NK-92 treated with Interleukin-12 subunit alpha and Interleukin-12 subunit beta, amount 100 ng/mL, for 24 hours (cell line): ENCODE measurements at places on chromosomes 1 and 21.
A peak's percentile ranks its signal among the peaks of the same experiment; 100 is the strongest.

DNA sequence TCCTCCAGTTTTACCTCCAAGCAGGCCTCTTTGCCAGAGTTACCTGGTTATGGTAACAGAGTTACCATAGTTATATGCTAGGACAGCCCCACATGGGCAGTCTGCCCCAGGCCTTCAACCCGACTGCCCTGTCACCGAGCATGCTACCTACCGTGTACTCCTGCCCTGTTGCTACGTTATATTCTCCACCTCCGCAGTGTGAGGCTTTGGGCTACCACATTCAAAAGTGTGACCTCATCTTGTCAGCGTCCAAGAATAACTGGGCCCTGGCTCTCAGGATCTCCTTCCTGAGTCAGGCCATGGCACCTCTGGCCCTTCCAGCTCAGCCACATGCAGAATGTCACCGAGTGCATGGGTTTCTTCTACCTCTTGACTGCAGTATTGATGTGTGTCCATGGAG is 8.9 kb downstream of the MAPKAPK2 start:
- no peak for DNase-seq

GRCh38 chr1:37666241-37666867 is 26.0 kb upstream of the CDCA8 start:
- DNase-seq: no peak

DNA sequence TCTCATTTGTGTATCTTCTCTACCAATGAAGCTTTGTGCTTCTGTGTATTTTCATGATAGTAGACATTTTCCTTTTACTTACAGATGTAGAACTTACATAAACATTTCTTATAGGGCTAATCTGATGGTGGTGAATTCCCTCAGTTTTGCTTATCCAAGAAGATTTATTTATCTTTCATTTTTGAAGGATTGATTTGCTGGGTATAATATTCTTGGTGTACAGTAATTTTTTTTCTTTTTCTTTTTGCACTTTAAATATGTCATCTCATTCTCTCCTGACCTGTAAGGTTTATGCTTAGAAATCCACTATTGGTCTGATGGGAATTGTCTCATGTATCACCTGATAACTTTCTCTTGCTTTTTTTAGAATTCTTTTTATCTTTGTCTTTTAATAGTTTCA is 127.6 kb upstream of the KCTD3 start:
- no peak for DNase-seq

DNA sequence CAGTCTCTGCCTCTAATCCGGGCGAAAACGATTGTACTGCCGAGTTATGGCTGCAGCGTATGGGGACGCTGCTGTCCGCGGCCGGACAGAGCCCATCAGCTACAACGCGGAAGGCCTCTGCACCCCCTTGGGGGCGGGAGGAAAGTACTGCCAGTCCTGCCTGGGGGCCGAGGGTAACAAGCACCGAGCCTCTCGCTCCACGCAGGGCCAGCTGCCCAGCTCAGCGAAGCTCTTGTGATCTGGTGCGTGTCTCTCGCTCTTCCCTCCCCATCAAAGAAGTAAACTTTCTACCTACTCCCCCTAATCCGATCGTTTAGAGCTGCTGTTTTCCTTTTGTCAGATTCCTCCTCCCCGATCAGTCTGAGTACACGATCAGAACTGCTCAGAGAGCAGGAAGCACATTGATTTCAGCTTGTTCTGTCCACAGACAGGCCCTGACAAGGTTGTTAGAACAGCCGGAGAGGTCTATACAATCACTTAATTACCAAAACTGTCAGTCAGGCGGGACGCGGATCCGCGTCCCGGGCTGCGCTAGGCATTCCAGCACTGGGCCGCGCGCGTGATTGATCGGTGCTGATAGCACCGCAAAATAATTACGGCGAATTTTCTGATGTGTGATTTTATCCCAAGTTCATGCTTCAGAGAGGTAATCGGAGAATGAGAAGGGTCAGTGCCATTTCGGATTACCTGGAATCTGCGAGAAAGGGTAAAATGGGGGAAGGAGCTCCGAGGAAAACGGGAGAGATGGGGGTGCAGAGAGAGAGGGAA is 8.7 kb upstream of the BARHL2 start:
- no peak for DNase-seq

GRCh38 chr1:147769106-147769505 is 8.7 kb upstream of the GJA5 start:
- no peak for DNase-seq

DNA sequence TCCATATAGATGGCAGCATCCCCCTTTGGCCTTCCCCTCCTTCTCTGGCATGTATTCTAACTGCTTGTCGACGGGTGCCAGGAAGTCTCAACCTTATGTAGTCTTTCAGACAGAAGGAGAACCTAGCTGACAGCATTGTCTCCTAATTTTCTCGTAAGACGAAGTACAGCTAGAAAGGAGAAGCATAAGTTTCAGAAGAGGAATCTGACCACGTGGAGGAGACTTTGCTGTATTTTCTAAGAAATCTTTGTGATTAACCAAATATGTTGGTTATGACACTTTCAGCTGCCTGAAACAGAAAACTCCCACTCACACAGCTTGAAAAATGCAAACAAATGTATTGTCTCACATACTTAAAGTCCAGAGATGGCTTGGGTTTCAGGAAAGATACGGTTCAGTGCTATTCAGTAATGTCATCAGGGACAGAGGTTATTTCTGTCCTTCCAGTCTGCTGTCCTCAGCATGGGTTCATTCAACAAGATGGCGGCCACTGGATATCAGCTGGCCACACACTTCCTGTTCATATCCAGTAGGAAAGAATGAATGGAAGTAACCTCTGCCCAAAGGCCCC is 109.5 kb upstream of the ZNF648 start:
- no peak for DNase-seq

GRCh38 chr1:38997034-38997900 is 6.2 kb downstream of the AKIRIN1 start:
- DNase-seq: no peak

DNA sequence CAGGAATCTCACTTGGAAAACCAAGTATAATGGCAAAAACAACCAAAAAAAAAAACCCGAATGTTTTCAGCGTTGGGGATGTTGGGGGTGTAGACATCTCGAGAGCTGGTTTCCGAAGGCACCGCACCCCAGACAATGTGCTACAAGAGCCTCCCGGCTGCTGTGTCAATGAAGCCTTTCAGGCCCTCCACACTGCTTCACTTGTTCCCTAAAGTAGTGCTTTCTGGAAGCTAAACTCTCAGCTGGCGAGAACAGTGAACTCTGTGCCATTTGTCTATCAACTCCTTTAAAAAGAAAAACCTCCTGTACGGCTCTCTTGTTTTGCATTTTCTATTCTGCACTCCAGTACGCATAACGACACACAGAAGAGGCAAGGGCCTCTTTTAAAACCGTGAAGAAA is 32.5 kb downstream of the PLEKHO1 start:
- DNase-seq: no peak

- DNase-seq: no peak
Observed at GRCh38 chr1:17948594-17948993, 159.0 kb upstream of the IGSF21 start.

DNA sequence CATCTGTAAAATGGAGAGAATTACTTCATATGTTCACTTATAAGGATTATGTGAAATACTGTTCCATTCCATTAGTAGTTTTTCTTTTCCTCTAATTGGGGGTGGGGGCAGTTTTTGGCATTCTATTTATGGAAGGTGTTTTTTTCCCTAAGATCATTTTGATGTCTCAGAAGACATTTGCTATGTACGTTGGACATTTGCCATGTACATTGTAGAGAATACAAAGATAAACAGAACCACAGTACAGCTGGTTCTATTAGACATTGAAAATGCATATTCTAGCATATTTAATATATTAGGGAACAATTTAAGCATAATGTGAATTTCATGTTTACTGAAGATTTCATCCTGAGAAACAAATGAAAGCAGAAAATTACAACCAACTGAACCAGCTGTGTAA is 98.5 kb downstream of the PTBP2 start:
- no peak for DNase-seq

- DNase-seq: no peak
Observed at GRCh38 chr21:34501716-34502115, 10.3 kb downstream of the KCNE1 start.

DNA sequence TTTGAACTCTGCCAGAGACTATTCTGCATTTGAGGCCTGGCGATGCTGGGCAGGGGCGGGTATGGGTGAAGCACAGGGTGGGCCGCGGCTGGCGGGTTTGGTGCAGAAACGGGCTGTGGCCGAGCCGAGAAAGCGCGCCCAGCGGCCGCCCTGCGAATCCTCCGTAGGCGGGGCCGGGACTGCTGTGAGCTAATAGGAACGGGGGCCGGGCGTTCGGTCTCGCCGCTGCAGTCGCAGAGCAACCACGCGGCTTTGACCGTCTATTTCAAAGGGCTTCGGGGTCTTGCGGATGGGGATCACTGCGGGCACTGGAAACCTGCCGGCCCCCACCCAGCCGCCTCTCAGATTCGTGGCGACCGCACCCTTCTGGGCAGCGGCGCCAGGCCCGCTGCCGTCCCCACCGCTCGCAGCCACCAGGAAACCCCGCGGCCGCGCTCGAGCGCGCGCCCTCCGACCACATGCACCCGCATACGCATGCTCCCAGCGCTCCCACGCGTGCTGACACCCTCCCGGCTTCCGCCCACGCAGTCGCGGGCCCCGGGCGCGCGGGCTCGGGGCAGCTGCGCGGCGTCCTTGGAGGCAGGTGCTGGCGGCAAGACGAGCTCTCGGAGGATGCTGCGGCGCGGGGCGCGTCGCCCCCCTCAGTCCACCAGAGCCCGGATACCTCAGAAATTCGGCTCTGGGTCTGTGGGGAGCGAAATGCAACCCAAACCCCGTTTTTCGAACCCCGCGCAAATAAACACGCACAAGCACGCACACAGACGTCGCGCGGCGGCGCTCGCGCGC is 32.6 kb downstream of the DNTTIP2 start:
- peak; percentile 88 for DNase-seq

DNA sequence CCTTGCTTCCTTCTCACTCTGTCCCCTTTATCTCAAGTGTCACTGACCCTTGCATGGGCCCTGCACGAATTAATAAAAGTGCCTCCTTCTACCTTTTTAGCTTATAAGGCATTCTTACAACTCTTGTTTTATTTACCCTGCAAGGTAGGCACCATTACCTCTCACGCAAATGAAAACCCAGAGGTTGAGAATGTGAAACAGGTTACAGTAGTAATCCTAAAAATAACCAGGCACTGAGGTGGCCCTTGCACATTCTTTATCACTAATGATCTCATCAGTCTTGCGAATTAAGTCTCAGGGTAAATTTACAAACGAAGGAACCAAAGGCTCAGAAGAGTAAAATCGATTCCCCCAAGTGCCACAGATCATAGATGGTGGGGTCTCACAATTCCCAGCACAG is 3.7 kb downstream of the GLIS1 start:
- DNase-seq: no peak

- no peak for DNase-seq
Observed at GRCh38 chr1:67939942-67940341, 106.7 kb upstream of the GNG12 start.

DNA sequence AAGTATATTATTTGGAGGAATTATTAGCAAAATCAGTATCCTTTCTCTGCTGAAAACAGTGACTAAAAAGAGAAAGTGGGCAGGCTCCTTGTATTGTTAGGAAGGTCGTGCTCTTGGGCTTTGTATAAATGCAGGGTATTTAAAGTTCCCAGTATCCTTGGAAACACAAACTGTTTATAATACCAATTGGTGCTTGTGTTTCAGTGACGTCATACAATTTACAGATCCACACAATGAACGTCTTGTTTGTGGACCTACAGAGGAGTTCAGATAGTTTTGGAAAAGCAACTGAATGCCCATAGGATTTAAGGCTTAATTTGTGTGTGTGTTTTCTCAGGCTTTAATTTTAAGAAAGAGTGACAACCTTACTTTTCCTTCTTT is 168.2 kb downstream of the RASAL2 start:
- DNase-seq: no peak

- no peak for DNase-seq
Observed at GRCh38 chr1:240194120-240194519, 102.4 kb downstream of the FMN2 start.

DNA sequence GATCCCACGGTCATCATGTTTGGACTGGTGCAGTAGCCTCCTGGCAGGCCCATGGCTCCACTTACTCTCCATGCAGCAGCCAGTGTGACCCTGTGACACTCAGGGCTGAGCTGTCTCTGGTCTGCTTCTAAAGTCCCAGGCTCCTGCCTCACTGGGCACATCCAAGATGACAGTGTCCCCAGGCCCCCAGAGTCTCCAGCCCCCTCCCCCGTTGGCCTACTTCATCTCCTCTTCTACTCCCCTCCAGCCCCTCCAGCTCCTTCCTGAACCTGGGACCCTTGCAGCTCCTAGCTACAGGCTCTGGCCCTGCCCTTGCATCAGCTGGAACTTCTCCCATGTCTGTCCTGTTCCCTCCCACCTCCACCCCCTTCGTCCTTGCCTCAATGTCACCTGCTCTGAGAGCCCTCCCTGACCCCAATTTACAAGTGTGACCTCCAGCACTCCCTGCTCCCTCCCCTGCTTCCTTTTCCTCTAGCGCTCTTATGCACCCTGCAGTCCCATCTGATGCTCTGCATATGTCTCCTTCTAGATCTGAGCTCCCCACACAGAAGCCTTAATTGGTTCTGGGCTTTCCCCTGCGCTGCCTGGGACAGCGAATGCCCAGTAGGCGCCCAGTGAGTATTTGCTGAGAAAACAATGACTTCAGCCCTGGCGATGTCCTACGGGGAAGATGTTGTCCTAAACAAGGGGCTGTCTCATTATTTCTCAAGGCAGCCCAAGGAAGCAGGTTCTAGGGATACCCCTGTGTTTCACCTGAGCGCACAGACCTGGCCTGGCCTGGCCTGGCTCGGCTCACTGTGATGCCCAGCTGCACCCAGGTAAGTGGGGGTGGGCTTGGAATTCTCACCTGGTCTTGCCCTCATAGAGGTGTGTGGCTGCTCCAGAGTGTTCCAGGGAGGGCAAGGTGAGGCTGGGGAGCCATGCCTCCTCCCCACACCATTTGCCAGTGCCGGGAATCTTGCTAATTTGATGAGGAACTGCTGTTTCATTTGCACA is 600.6 kb downstream of the PTPRU start:
- DNase-seq: no peak

DNA sequence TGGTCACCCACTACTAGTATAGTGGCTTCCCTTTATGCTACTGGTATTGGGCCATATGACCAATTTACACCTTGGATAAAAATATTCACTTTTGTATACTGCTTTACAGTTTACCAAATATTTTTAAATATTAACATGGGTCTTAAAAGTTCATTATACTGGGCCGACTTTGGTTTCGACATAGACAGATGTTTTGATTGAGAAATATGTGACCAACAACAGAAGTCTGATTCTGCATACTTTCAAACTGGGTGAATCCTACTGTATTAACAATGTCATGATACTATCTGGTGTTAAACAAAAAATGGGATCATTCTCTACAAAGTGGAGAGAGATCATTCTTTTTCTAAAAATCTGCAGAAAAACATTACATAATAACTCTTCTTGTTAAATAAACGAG is 134.8 kb downstream of the AKT3 start:
- DNase-seq: no peak
